Tibial nerve (tissue), 4 donors: ENCODE measurements at places on chromosomes 2 and 18. TPM values are rescaled to one million over a fixed set of nuclear protein-coding genes. Genes with fewer than 3 reads are reported as not detected.

DNA sequence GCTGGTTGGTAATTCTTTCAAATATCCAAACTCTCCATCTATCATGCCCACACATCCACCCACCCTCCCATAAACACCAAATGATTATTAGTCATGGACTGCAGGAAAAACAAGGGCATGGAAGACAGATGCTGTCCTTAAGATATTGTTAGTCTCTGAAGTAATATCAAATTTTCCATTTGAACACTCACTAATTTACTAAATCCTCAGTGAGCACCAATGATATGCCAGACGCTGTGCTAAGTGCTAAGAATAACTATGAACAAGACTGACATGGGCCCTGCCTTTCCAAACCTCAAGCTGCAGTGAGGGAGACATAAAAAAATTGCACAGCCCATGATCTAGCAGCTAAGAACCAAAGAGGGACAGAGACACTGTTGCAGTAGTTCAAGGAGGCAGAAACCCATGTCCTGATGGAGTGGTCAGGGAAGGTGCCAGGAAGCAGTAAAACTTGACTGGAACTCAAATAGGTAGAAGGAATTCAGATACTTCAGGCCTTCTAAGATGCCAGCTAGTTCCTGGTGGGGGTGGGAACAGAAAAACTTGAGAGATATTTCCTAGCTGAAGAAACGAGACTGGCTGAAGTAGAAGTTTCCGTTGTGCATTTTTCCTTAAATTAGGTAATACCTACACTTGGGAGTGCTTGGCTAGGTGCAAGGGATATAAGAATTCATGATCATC, 182.1 kb downstream of the OSR1 start:
- no peak for DNase-seq

The KLF7 gene
- 32.0 TPM for total RNA-seq

DNA sequence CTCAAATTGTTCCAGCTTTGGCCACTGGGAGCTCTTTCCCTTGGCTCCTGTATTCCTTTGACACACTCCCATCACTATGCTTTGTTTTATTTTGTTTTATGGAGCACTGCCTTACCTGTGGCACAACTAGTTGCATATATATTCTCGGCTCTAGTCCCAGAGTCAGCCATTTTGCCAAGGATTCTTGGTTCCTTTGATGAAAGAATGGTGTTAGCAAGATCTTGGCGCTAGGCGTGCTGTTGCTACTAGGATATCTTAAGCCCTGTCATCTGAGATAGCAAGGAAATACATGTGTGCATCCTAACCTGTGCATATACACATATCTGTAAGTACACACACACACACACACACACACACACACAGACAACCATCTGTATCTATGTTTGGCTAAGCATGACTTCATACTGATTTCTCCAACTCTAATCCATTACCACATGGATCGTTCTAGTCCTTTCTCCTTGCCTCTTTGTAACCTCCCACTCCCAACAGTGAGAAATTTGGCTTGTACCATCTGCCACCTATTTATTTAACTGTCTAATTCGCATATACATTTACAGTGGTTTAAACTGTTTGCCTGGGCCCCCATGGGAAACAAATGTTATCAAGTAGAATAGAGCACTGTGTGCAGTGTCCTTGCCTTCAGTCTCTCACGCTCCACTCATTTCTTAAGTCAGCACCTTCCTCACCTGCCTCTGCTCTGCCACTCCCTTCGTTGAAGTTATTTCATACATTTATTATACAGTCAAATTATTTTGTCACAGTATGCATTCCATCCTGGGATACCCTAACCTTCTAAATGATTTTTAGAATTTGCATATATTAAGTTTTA, 137.5 kb upstream of the MAP3K20 start:
- no peak for DNase-seq

The TUBA4B gene
- total RNA-seq: not detected

DNA sequence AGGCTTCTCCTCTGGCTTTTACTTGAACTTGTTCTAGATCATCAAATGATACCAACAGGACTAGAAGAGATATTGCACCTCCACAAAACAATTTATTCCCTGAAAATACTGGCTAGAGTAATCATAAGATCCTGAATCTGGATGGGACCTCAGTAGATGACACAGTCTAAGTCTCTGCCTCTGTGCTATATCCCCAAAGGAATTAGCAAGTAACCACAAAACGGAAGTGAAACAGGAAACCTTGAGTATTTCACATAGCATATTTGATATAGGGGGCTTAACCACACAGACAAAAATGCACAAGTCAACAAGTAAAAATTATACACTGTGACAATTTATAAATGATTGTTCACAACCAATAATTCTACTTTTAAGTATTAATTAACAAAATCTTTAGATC, 456.9 kb upstream of the TNP1 start:
- no peak for DNase-seq

The ADD2 gene
- total RNA-seq: 6.0 TPM

The NEU4 gene
- 1.1 TPM for total RNA-seq

- DNase-seq: no peak
Measured at GRCh38 chr18:28635530-28635929, 458.6 kb upstream of the CDH2 start.

The MBP gene
- 1,478 TPM for total RNA-seq
